Mesothelial cell of epicardium (in vitro differentiated cells): ENCODE measurements at places on chromosomes 2 and 18. TPM values are rescaled to one million over a fixed set of nuclear protein-coding genes. Genes with fewer than 3 reads are reported as not detected.

GRCh38 chr2:144703852-144704708 lies 184.2 kb upstream of the ZEB2 start:
- no peak for DNase-seq

GRCh38 chr2:119771331-119771730 lies 11.6 kb downstream of the PTPN4 start:
- DNase-seq, result no peak

FOXD4L1 gene
- total RNA-seq, result 0.16 to 0.50 TPM (median 0.49 TPM) in 3 replicates

MAPK4 gene
- total RNA-seq, result 6.1 to 6.3 TPM (median 6.1 TPM) in 3 replicates

MYO3B gene
- 8.9 to 9.1 TPM (median 9.1 TPM) in 3 replicates for total RNA-seq

DLGAP1 gene
- total RNA-seq, result 4.6 to 5.1 TPM (median 4.9 TPM) in 3 replicates

MC2R gene
- not detected in 3 replicates for total RNA-seq
